Thymus (tissue), 14 donors: ENCODE measurements at places on chromosomes 6 and 20. TPM values are rescaled to one million over a fixed set of nuclear protein-coding genes. Genes with fewer than 3 reads are reported as not detected.

SH3BGRL2 gene
- polyA plus RNA-seq = 15.9 TPM

DCDC2 gene
- polyA plus RNA-seq = 0.25 TPM

TMEM14C gene
- 178 TPM for polyA plus RNA-seq

DEFB132 gene
- 0.07 TPM for polyA plus RNA-seq

SDHAF4 gene
- polyA plus RNA-seq = 14.9 TPM
